ENCODE measurements at places on chromosomes 1 and 21. TPM values are rescaled to one million over a fixed set of nuclear protein-coding genes. Genes with fewer than 3 reads are reported as not detected.

The SMCP gene
- 0.08 TPM for polyA plus RNA-seq

The CDK18 gene
- polyA plus RNA-seq: 13.1 TPM

The SOAT1 gene
- 49.6 TPM for polyA plus RNA-seq

The ZFYVE9 gene
- 25.4 TPM for polyA plus RNA-seq

The PTPRF gene
- 198 TPM for polyA plus RNA-seq

Measured in keratinocyte (primary cell).